ENCODE measurements at places on chromosomes 16 and 17.

DNA sequence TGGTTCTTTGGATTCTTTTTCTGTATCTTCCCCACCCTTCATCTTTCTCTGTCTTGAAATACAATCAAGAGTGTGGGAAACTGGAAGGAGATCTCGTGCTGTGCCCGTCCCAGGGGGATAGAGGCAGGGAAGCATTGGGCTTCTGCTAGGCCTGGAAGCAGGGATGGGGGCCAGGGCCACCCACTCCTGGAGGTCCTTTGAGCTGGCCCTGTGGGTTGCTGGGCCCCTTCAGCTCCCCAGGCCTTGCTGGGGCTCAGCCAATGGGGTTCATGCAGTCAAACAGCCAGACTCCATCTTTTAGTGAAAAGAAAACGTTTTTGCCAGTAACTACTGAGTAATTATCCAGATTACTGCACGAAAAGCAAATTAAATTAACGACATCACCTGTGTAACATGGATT, 67.8 kb downstream of the CCDC182 start:
- DNase-seq = no peak

- peak; percentile 38 for DNase-seq
Measured at GRCh38 chr17:42111871-42112551, 503 bp downstream of the DHX58 start.

DNA sequence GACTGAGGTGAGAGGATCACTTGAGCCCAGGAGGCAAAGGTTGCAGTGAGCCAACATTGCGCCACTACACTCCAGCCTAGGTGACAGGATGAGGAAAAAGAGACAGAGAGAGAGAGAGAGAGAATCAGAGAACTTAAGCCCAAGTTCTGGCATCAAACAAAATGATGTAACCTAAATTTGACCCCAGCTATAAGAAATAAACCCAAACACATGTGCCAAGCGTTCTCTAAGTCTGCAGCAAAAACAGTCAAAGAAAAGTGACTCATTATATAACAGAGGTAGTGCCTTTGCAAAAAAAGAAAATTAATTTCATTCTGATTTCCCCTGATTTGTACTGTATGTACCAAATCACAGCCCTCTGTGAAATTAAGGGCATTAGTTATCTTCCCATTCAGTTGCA, 89.5 kb downstream of the CDH11 start:
- DNase-seq = no peak

DNA sequence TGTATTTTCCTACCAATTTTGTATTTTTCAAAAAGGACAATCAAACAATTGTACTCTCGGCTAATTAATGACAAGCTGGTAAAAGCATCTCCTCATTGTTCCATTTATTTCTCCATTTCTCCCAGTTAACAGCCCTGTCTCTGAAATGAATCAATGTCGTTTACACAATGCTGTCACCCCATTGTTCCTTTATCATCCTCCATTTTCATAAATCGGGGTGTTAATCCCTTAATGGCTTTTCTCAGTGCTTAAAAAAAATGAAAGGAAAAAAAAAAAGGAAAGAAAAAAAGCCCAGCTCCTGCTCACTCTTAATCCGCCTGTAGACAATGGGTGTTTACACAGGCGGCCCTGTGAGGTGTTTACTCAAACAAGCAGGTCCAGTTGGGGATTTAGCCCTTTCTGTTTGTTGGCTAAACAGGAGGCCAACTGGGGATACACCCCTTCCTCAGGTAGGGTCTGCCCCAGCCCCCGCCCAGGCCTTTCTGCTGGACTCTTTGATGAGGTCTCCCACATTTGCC, 86.8 kb upstream of the SALL1 start:
- DNase-seq = no peak

DNA sequence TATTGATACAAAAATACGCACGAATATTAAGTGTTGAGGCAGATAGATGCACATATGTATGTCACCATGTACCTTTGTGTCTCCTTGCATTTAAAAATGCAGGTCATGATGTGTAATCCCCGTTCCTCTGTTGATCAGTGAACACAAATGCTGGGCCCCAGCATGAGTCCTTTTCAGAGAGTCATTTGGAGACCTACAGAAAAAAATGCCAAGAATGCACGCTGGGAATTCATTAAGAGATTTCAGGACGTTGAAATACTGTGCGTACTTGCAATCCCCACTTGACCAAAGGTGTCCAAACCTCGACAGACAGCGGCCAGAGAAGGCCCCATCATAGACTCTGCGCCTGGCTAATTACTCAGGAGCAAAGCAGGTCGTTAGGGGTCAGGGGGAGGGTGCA, 496.0 kb downstream of the MAF start:
- DNase-seq = no peak

- no peak for DNase-seq
Measured at GRCh38 chr16:14444979-14445810, 184.9 kb downstream of the PARN start.

- DNase-seq = no peak
Measured at GRCh38 chr17:60823515-60823914, 145.9 kb downstream of the BCAS3 start.

DNA sequence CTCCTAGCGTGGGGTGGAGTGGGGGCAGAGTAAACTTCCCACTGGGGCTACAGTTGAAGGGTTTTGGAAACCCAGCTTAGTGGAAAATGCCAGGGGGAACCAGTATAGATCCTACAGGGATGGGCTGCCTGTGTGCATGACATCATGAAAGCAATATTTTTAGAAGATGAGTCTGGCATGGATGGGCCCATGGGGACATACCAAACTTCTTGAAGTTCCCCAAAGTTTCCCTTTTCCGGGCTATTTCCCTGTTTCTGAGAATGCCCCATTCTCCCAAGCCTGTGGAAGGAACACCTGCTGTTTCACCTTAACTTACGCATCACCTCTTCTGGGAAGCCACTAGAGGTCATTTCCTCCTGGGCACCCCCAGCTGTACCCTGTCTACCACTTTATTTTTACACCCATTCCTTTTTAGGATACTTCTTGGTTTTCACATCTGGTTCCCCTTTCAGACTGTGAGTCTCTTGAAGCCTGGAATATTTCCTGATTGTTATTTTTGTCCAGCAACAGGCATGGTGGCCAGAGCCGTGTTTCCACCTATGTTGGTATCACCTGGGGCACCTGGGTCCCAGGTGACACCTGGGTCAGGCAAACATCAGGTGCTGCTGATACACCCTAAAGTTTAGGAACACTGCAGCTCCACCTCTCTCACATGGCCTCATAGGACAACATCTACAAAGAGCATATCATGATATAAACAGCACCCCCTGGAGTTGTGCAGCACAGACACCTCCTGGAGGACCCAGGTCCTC, 9.8 kb downstream of the SOCS3 start:
- no peak for DNase-seq

- DNase-seq = no peak
Measured at GRCh38 chr17:4672751-4673150, 31.2 kb downstream of the PELP1 start.

GRCh38 chr17:2749058-2749783, at the start of gene CCDC92B:
TSS of gene CCDC92B (minus strand) at chr17:2749652. CDS start at chr17:2735145, 14,507 bp downstream.
- no peak for DNase-seq

GRCh38 chr17:41695954-41696757, 7.5 kb downstream of the EIF1 start:
- peak; percentile 84 for DNase-seq

GRCh38 chr17:68356520-68356919, 65.2 kb downstream of the ARSG start:
- peak; percentile 80 for DNase-seq

GRCh38 chr17:66531851-66532295, 229.5 kb downstream of the PRKCA start:
- DNase-seq = no peak

DNA sequence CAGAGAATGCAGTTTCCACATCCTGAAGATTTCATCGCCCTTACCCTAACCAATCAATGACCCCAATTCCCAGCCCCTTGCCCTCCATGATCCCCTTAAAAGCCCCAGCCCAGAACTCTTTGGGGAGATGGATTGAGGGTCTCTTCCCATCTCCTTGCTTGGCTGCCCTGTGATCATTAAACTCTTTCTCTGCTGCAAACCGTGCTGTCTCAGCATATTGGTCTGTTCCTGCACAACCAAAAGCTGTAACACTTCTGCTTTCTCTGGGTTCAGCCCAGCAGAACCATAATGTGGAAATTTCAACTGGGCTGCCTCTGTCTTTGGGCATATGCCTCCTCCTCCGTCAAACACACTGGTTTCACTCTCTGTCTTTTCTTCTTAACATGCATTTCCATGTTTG, 67.0 kb upstream of the NLRP1 start:
- no peak for DNase-seq

DNA sequence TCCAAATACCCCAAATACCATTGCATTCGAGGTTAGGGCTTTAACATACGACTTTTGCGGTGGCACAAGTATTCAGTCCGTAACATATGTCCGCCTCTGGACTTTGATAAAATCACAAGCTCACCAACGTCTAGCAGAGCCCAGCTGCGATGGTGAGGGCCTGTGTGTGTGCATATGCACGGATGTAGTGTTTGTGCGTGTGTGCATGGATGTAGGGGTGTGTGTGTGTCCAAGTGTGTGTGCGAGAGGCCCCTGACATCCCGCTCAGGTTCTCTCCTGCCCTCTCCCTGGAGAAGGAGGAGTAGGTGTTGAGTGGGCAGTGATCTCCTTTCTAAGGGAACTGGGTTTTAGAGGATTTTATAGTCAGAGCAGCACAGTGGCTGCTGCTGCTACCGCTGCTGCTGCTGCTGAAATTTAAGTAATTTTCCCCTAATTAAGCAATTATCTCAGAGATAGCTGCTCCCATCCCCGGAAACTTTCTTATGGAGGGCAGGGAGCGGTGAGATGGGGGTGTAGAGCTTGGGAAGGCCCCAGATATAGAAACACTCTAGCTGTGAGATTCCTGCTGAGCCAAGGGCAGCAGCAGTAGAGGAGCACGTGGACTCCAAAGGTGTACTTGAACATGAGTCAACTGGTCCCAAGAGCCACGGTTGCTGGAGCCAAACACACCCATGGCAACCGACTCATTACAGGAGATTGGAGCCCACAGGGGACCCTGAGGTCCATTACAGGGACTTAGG, 121.7 kb upstream of the SDK2 start:
- DNase-seq = no peak
